ENCODE measurements at places on chromosomes 11 and 22.
A peak's percentile ranks its signal among the peaks of the same experiment; 100 is the strongest.

DNA sequence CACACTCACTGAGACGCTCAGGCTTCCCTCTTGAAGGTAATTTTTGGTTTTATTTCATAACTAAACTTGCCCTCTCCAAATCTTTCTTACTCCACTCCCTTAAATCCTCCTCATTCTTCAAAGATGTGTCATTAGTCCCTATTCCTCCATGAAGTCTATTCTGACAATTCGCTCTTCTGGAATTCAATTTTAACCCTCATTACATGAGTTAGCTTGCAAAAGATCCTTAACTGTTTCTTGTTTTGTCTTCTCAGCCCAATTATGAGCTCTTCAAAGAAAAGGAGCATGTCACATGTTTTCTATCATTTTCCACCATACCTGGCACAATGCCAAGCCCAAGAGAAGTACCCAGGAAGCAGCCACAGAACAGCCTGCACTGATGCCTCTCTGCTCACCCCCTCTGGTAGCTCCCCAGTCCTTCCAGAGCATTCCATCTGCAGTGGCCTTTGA is 13.0 kb downstream of the GALNT18 start:
- DNase-seq = peak; percentile 24

DNA sequence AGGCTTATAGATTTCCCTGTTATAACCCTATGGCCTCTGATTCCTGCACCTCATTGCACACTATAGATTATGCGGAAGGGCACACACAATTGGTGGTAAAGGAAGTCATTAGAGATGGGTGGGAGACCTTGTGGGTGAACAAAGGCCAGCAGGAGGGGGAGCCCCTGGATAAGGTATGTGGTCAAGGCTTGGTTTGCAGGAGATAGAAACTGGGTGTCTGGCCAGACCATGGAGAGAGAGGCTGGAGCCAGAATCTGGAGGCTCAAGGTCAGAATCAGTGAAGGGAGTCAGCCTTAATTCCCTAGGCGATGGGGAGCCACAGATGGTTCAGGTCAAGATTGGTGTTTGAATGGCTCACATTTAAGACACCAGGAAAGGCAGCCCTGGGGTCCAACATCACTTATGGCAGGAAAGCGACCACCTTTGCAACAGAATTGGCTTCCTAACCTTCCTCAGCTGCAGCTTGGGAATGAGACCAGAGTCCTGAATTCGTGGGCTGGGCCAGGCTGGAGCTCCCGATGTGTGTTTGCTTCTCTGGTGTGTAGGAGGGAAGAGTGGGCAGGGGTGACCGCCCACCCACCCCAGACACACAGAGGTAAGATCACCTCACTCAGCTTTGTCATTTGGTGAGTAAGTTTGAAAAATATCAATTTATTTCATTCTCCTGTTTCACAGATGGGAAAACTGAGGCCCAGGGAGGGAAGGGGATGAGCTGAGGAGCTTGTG is 22.7 kb upstream of the SCUBE1 start:
- DNase-seq = no peak

GRCh38 chr11:10518123-10518522 is 22.9 kb downstream of the RNF141 start:
- no peak for DNase-seq

- DNase-seq = no peak
Measured at GRCh38 chr22:25563761-25564319, 635 bp upstream of the GRK3 start.

- no peak for DNase-seq
Measured at GRCh38 chr11:701741-702461, 4.1 kb upstream of the EPS8L2 start.

- DNase-seq = no peak
Measured at GRCh38 chr11:35355102-35355749, 64.1 kb downstream of the SLC1A2 start.

GRCh38 chr11:114284021-114284420 is 12.2 kb upstream of the NNMT start:
- peak; percentile 55 for DNase-seq

DNA sequence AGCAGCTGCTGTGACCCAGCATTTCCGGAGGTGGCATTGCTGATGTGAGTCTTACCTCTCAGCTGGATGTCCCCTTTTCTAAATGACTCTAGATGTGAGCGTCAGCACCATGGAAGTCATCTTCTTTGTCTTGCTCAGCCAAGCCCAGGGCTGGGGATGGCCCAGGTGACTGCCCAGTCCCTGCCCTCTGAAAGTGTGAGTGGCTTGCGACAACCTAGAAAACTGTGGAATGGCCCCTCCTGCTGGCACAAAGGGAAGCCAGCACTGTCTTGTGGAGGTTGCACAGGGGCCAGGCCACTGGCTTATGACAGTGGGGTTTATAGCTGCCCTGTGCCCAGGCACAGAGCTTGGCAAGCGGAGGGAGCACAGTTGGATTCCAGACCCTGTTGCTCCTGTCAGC is 6.2 kb downstream of the TUB start:
- no peak for DNase-seq

GRCh38 chr11:34926101-34926830 is 9.8 kb downstream of the PDHX start:
- peak; percentile 9 for DNase-seq

DNA sequence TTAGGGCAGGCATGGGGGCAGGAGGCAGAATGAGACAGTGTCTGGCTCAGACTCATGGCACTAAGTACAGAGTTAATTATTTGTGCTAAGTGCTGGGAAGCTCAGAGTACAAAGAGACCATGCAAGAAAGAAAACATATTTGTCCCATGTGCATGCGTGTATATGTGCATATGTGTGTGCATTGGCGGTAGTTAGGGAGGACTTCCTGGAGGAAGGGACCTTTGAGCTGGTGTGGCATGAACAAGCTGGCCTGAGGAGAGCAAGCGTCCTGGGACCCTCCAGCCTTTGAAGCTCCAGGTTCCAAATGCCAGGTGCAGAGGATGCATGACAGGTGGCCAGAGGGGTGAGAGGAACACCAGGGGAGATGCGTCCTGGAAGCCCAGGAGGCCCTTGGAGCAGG is 6.1 kb downstream of the FBLN1 start:
- no peak for DNase-seq

DNA sequence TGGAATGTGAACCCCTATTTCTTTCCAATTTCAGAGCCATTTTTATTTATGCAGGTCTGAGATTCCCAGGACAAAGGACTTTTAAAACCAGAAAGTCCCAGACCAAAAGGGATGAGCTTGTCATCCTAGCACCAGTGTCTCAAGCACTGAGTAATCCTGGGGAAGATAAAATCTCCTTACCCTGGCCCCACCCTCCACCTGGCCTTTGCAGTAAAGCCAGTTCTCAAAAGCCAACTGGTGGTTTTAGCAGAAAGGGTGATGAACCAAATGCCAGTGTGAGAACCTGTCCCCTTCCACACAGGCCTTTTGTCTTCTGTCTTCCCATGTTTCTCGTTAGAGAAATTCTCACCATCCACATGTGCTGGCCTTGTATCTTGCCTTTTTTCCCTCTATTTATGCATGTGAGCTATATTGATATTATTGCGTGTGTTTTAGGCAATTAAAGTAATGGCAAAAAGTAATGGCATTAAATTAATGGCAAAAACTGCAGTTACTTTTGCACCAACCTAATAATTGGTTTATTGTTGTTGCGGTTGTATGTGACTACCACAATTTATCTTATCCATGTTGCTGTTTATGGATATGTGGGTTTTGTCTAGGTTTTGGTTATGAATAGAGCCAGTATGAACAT is 191.3 kb downstream of the MYO18B start:
- no peak for DNase-seq

DNA sequence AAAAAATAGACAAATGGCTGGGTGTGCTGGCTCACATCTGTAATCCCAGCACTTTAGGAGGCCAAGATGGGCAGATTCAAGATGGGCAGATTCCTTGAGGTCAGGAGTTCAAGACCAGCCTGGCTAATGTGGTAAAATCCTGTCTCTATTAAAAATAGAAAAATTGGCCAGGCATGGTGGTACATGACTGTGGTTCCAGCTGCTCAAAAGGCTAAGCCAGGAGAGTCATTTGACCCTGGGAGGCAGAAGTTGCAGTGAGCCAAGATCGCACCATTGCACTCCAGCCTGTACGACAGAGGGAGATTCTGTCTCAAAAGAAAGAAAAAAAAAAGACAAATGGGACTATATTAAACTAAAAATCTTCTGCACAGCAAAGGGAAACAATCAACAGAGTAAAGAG is 55.4 kb downstream of the USP35 start:
- DNase-seq = no peak

DNA sequence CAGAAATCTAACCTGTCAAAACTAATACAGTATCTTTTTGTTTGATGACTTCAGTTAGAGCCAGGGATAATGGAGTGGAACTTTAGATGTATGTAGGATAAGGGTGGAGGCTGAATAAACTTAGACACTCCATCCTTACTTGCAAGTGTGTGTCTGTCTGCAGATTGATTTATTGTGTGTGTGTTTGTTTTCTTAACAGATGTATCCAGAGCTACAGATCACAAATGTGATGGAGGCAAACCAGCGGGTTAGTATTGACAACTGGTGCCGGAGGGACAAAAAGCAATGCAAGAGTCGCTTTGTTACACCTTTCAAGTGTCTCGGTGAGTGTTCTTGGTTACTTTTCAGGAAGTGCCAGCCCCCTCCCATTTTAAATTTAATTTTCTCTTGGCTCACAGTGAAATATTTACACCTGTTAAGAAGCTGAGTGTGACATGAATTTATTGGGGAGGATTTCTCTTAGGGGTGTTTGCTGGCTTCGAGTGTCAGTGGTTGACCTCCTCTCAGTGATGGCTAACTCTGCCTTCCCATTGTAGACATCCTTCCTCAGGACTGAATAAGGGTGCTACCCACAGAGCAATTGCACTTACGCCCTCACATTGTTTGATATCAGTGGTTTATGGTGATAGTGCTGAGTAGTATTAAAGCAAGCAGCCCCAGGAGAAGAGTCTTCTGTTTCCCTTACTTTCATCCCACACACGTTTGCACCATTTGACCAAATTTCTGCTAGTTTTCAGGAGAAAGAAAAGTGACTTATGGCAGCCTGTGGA is 40.8 kb downstream of the APLP2 start:
- DNase-seq = no peak

DNA sequence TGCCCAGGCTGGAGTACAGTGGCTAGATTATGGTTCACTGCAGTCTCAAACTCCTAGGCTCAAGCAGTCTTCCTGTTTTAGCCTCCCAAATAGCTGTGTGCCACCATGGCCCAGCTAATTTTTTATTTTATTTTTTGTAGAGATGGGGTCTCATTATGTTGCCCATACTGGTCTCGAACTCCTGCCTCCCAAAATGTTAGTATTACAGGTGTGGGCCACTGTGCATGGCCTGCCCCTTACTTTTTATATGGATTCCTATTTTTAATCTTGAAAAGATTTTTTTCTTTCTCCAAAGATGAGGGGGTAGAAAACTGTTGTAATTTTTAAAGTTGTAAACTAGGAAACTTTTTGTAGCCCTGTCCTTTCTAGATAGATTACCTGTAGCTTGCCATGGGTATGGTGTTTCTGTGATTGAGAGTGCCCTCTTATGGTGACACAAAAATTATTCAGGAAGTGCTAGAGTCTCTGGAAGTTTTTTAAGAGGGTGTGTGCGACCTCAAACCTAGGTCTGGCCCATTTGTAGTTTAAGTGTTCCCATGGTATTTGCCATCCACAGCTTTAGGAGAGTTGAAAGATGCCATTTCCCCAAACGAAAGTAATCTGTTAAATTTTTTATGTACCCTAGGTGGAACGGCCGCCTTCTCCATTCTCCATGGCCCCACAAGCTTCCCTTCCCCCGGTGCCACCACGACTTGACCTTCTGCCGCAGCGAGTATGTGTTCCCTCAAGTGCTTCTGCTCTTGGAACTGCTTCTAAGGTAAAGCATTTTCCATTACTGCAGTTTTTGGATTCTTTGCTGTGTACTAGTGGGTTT is 32.4 kb downstream of the MCAM start:
- peak; percentile 4 for DNase-seq

- no peak for DNase-seq
Measured at GRCh38 chr11:35802221-35802620, 139.6 kb downstream of the TRIM44 start.

DNA sequence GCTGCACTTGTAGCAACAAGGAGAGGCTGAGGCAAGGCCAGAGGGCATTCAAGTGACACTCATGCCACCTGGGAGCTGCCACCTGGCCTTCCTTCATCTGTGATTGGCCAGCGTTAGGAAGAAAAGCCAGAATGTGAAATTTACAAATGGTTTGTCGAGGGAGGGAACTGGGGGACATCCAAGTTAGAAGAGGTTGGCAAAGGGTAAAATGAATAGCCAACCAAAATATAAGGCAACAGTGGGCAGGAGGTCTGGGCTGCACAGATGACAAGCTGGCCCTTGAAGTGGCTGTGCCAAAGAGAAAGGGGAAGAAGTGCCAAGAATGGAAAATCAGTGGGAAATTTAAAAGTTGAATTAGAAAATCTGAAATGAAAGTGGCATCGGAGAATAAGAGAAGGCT is 221.4 kb downstream of the C11orf91 start:
- no peak for DNase-seq

- DNase-seq = no peak
Measured at GRCh38 chr22:19547620-19548019, 23.4 kb upstream of the CLDN5 start.

DNA sequence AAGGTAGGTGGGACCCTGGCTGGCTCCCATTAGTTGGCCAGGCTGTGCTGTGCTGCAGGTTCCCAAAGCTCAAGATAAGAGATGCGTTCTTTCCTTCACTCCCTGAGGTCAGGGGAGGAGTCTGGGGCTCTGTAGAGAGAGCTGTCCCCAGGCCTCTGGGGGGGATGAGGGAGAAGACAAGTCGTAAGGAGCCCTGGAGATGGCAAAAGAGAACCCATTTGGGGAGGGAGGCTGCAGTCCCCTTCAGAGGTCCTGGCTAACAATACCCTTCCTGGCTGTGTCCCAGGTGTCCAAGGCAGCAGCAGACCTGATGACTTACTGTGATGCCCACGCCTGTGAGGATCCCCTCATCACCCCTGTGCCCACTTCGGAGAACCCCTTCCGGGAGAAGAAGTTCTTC is 916 bp downstream of the GNG3 start:
- DNase-seq = no peak

DNA sequence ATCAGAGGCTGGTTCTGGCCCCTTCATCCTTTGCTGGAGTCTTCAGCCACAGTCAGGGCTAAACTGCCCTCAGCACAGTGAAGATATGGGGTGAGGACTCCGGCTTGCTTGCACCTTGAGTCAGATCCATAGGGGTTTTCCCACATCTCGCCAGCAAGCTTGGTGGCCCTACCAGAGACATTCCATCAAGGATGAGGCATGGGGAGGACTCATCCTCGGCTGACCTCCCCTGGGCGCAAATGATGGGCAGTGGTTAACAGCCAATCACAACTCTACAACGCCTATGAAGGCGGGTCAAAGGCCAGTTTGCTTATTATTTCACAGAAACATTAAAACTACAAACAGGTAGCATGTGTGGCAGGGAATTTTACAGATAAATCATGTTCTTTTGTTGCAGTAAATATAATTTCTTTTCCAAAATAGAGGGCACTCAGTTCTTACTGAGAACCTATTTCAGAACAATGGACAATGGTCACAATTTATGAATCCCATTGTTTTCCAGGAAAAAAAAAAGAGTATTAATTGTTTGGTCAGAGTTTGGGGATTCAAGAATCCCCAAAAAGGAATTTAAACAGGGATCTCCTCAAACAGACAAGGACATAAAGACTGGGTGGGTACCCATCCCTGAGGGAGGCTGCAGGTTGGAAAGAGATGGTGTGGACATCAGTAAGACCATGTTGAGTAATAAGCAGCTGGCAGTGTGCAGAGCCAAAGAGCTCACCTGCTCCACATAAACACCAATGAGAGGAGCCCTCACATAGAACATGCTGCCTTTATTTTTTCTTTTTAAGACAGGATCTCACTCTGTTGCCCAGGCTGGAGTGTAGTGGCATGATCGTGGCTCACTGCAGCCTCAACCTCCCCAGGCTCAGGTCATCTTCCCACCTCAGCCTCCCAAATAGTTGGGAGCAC is 14.8 kb downstream of the PLAAT3 start:
- no peak for DNase-seq

- DNase-seq = no peak
Measured at GRCh38 chr11:74434528-74434927, 32.8 kb downstream of the KCNE3 start.

All from NCI-H345 (cell line).